Fibroblast of the aortic adventitia (primary cell): ENCODE measurements at places on chromosomes 11 and 22. TPM values are rescaled to one million over a fixed set of nuclear protein-coding genes. Genes with fewer than 3 reads are reported as not detected.

C11orf65 gene
- total RNA-seq = 0.99 and 1.6 TPM in 2 replicates

C1QTNF5 gene
- total RNA-seq = 5.3 and 90.8 TPM in 2 replicates

C22orf31 gene
- not detected in 2 replicates for total RNA-seq

MYO7A gene
- total RNA-seq = 0.33 and 0.45 TPM in 2 replicates

EXPH5 gene
- total RNA-seq = 0.72 and 1.1 TPM in 2 replicates

PACSIN2 gene
- 35.2 and 48.3 TPM in 2 replicates for total RNA-seq

PEX26 gene
- total RNA-seq = 26.1 and 41.7 TPM in 2 replicates

SMTN gene
- 35.2 and 63.5 TPM in 2 replicates for total RNA-seq

MED17 gene
- 23.4 and 30.3 TPM in 2 replicates for total RNA-seq

APOL3 gene
- 17.4 and 25.8 TPM in 2 replicates for total RNA-seq

VWCE gene
- 7.4 and 13.9 TPM in 2 replicates for total RNA-seq

TMEM109 gene
- total RNA-seq = 29.3 and 44.1 TPM in 2 replicates

UPK3A gene
- not detected in 2 replicates for total RNA-seq

DDTL gene
- 0.81 and 1.8 TPM in 2 replicates for total RNA-seq

H19 gene
- total RNA-seq = 80.9 and 1,460 TPM in 2 replicates

OSM gene
- total RNA-seq = not detected in 2 replicates

TSKU gene
- 5.6 and 24.6 TPM in 2 replicates for total RNA-seq

MMP1 gene
- 13.2 and 3,834 TPM in 2 replicates for total RNA-seq

RIMBP3B gene
- total RNA-seq = 0.09 TPM in 1 of 2 replicates, not detected in the other

LRRN4CL gene
- 39.0 and 62.0 TPM in 2 replicates for total RNA-seq

SLC43A3 gene
- 44.3 and 74.3 TPM in 2 replicates for total RNA-seq

MIAT gene
- total RNA-seq = 0.72 and 2.0 TPM in 2 replicates

BEST1 gene
- 3.1 and 3.4 TPM in 2 replicates for total RNA-seq

OR8D1 gene
- not detected in 2 replicates for total RNA-seq

TMEM151A gene
- 0.27 and 0.41 TPM in 2 replicates for total RNA-seq

VPREB1 gene
- total RNA-seq = not detected in 2 replicates

TNNI2 gene
- not detected in 2 replicates for total RNA-seq

CTSW gene
- not detected in 2 replicates for total RNA-seq

MGAT3 gene
- total RNA-seq = 0.27 and 2.0 TPM in 2 replicates

MYOD1 gene
- not detected in 2 replicates for total RNA-seq

CCDC89 gene
- total RNA-seq = 4.2 and 7.9 TPM in 2 replicates

C11orf87 gene
- 0.09 TPM in 1 of 2 replicates, not detected in the other for total RNA-seq

ACCS gene
- 10.8 and 39.4 TPM in 2 replicates for total RNA-seq

IGLL5 gene
- not detected in 2 replicates for total RNA-seq

CXCR5 gene
- not detected in 2 replicates for total RNA-seq

LARGE2 gene
- total RNA-seq = not detected in 2 replicates

CLDN5 gene
- 0.27 and 1.6 TPM in 2 replicates for total RNA-seq

IGSF9B gene
- 1.7 and 3.2 TPM in 2 replicates for total RNA-seq

ART5 gene
- 0.81 and 3.4 TPM in 2 replicates for total RNA-seq

HSPB2 gene
- total RNA-seq = 1.5 and 3.3 TPM in 2 replicates

C11orf97 gene
- not detected in 2 replicates for total RNA-seq

RNF215 gene
- 9.1 and 13.0 TPM in 2 replicates for total RNA-seq

KRTAP5-6 gene
- total RNA-seq = not detected in 2 replicates

SMIM35 gene
- not detected in 2 replicates for total RNA-seq

GSTP1 gene
- 172 and 538 TPM in 2 replicates for total RNA-seq

DDI1 gene
- not detected in 2 replicates for total RNA-seq

THOC5 gene
- total RNA-seq = 53.1 and 54.0 TPM in 2 replicates

LDHAL6A gene
- total RNA-seq = not detected in 2 replicates

TRIM48 gene
- not detected in 2 replicates for total RNA-seq

FDXACB1 gene
- 0.98 and 3.7 TPM in 2 replicates for total RNA-seq

TRIM6 gene
- 4.7 and 5.3 TPM in 2 replicates for total RNA-seq

CBLIF gene
- total RNA-seq = not detected in 2 replicates

RAB38 gene
- 0.41 and 1.2 TPM in 2 replicates for total RNA-seq

SOX10 gene
- total RNA-seq = not detected in 2 replicates

PDGFD gene
- 32.4 and 37.4 TPM in 2 replicates for total RNA-seq
